ENCODE measurements at places on chromosomes 4 and X. TPM values are rescaled to one million over a fixed set of nuclear protein-coding genes. Genes with fewer than 3 reads are reported as not detected.

GRCh38 chr4:109251396-109251795 is 51.1 kb downstream of the COL25A1 start:
- H3K27ac ChIP-seq: no peak overlapping the region
- H3K36me3 ChIP-seq: no peaks in the 10 kb centered on the region
- no peaks in the 10 kb centered on the region for H3K27me3 ChIP-seq

DNA sequence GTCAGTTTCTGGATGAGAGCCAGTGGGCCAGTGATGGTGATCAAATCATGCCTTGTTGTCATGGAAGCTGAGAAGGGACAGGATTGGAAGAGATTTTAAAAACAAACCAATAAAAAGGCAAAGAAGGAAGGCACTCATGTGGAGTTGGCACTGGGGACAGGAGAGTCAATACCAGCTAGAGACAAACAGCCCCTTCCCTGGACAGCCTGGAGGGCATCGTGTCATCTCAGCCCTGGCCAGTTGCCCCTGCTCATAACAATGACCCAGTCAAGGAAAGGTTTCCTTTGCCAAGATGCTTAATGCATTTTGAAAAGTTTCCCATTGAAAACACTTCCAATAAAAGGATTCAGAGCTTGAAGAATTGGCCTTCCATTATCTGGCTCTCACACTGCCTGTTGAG is 55.5 kb downstream of the SCML1 start:
- H3K27ac ChIP-seq: no peak overlapping the region
- no peaks in the 10 kb centered on the region for H3K4me1 ChIP-seq
- no peak for DNase-seq
- H3K4me3 ChIP-seq: no peak overlapping the region

- H3K4me1 ChIP-seq: no peaks in the 10 kb centered on the region
- no peaks in the 10 kb centered on the region for H3K27me3 ChIP-seq
- no peak overlapping the region for H3K27ac ChIP-seq
- H3K4me3 ChIP-seq: no peak overlapping the region
- DNase-seq: no peak
Measured at GRCh38 chrX:106899276-106899675, 3.9 kb downstream of the RIPPLY1 start.

- no peak for DNase-seq
- no peak overlapping the region for H3K4me3 ChIP-seq
- no peaks in the 10 kb centered on the region for H3K4me1 ChIP-seq
- H3K36me3 ChIP-seq: no peaks in the 10 kb centered on the region
Measured at GRCh38 chr4:1623400-1623799, 60.7 kb downstream of the FAM53A start.

DNA sequence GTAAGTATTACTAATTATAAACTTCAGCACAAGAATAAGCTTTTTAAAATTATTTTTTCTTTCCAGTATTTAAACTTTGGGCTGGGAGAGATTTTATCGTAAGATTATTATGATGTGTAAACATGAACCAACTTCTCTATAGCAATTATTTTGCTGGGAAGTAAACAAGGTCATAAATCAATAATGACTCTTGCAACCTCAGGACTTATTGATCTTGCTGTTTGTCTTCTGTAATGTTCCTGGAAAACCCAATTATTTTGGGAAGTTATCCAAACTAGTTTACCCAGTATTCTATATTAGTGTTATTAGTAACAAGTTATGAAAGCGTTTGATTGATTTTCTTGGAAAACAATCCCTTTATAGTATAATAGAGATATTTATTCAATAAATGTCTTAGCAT is 174.9 kb downstream of the PPP1R2C start:
- H3K4me3 ChIP-seq: no peak overlapping the region
- H3K27ac ChIP-seq: no peak overlapping the region
- no peaks in the 10 kb centered on the region for H3K36me3 ChIP-seq
- H3K27me3 ChIP-seq: no peaks in the 10 kb centered on the region
- no peak for DNase-seq

GRCh38 chr4:5887361-5888221 is 5.3 kb downstream of the CRMP1 start:
- H3K4me1 ChIP-seq: peaks cover 26% of the 10 kb centered on the region
- H3K36me3 ChIP-seq: no peaks in the 10 kb centered on the region
- no peak for DNase-seq
- peaks cover 70% of the 10 kb centered on the region for H3K27me3 ChIP-seq
- peak overlapping the region; percentile 29 for H3K4me3 ChIP-seq
- H3K27ac ChIP-seq: no peak overlapping the region

DNA sequence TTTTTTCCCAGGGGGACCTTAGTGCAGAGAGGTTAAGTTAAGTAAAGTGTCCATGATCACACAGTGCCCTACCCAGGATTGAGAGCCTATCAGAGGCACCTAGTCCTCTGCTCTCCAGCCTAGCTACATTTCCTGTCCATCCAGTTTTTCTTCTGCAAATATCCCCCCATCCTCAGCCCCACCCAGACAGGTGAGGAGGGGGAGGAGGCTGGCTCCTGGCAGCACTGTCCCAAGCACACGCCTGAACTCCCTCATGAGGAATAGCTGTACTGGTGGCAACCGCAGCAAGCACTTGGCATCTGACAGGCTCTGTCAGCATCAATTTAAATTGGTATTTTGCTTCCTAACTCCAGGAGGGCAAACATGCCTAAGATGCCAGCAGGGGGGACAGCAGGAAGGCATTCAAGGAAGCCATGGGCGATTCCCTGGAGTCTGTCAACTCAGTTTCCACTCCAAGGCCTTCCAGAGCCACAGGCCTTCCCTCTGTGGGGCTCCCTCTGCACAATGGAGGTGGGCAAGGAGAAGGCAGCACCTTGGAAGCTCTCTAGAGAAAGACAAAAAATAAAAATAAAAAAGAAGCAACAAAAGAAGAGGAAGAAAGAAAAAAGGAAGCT is 6.4 kb upstream of the FRMPD3 start:
- no peak for DNase-seq
- no peak overlapping the region for H3K4me3 ChIP-seq

- no peaks in the 10 kb centered on the region for H3K27me3 ChIP-seq
- no peak for DNase-seq
- H3K4me3 ChIP-seq: no peak overlapping the region
- no peaks in the 10 kb centered on the region for H3K4me1 ChIP-seq
- H3K27ac ChIP-seq: no peak overlapping the region
Measured at GRCh38 chrX:154607370-154607769, 11.7 kb downstream of the CTAG1B start.

DNA sequence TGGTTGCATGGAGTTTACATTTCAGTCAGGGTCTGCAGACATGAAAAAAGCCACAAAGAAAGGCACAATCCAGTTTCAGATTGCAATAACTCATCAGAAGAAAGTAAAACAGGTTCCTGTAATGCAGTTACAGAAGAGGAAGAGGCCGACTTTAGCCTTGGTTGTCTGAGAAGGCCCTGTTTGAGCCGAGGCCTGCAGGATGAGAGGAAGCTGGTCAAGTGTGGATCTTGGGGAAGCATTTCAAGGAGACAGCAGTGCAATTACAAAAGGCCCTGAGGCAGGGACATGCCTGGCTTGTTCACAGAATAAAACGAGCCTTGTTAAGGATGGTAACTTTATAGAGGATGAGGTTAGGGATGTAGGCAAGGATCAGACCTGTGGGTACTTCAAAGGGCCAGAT is 62.4 kb downstream of the AFF2 start:
- no peak for DNase-seq
- no peak overlapping the region for H3K27ac ChIP-seq
- no peaks in the 10 kb centered on the region for H3K27me3 ChIP-seq

DNA sequence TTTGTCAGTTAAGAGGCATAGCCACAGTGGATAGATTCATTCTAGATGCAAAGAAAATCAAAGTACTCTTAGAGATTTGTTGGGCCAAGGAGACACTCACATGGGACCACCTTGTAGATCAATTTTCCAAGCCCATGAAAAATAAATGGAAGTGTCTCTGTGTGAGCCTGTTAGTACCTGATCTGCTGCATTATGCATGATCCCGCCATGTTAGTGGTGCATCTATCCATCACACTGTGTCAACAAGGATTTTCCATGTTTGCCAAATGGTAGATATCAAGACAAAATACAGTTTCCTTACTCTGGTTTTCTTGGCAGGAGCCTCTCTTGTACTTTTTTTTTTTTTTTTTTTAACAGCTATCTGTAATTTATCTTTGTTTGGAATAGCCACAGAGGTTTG is 112.4 kb downstream of the EGF start:
- H3K36me3 ChIP-seq: no peaks in the 10 kb centered on the region
- H3K27ac ChIP-seq: no peak overlapping the region
- DNase-seq: no peak
- peaks cover 7% of the 10 kb centered on the region for H3K27me3 ChIP-seq
- H3K4me1 ChIP-seq: no peaks in the 10 kb centered on the region
- H3K4me3 ChIP-seq: no peak overlapping the region

DNA sequence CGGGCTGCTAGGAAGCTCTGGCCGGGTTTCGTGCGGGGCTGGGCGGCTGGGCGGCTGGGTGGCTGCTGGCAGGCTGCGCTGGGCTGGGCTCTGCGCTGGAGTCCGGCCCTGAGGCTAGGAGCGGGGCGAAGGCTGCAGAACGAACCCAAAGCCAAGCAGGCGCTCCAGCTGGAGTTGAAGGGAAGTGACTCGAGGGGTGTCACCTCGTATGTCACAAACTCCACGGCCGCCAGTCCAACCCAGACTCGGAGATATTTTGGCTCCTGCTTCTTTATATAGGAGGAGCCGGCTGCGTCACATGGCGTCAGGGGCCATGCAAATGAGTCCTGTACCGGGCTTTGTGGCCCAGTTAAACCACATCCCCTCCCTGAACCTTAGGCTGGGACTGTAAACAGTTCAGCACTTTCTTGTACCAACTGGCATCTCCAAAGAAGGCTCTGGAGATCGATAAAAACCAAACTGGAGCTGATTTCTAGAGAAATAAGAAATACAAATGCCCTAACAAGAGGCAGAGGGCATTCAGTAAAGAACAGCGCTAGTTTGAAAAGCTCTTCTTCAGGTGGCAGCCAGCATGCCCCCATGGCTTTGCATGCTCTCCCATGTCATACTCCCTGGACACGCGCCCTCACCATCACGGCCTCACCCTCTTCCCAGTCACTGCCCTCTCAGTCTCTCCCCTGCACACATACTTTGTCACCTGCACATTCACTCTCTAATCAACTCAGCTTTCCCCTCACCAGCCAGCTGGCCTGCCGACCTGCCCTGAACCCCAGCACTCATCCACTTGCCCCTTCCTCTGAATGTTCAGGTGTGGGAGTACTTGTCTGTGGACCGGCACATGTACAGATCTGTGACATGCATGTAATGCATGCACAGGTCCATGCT is 58.5 kb downstream of the TSC22D3 start:
- peak overlapping the region; percentile 74 for H3K4me3 ChIP-seq
- peaks cover 8% of the 10 kb centered on the region for H3K4me1 ChIP-seq
- peak; percentile 90 for DNase-seq
- H3K27me3 ChIP-seq: no peaks in the 10 kb centered on the region
- H3K36me3 ChIP-seq: no peaks in the 10 kb centered on the region

- no peak for DNase-seq
- H3K27me3 ChIP-seq: no peaks in the 10 kb centered on the region
- peaks cover 4% of the 10 kb centered on the region for H3K4me1 ChIP-seq
- no peaks in the 10 kb centered on the region for H3K36me3 ChIP-seq
- H3K4me3 ChIP-seq: no peak overlapping the region
Measured at GRCh38 chr4:100790836-100791615, 273.2 kb upstream of the EMCN start.

DNA sequence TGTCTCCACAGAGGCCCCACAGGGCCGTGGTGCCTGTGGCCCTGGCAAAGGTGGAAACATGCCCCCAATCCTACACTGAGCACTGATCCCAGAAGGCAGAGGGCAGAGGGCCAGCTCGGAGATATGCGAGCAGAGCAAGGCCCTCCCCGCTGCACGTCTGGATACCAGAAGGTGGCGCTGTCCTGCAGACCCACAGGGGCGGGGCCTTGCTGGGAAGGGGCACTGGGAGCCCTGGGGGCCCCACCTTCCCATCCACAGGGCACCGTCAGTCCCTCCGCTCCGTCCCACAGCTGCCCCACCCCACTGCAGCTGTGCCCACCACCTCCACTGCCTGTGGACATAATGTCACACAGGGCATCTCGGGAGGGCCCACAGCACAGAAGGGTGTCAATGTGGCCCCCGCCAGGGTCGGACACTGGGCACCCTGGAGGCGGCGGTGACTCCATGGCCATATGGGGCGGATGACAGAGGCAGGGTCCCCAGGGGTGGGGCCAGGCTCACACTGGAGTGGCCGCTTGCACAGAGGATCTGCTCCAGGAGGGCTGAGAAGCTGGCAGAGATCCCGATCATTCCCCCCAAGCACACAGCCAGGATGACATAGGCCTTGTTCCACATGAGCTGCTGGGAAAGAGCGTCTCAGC is 4.8 kb downstream of the SLC49A3 start:
- H3K36me3 ChIP-seq: no peaks in the 10 kb centered on the region
- H3K4me3 ChIP-seq: no peak overlapping the region
- no peak overlapping the region for H3K27ac ChIP-seq
- peaks cover 19% of the 10 kb centered on the region for H3K4me1 ChIP-seq
- H3K27me3 ChIP-seq: no peaks in the 10 kb centered on the region
- DNase-seq: peak; percentile 80

DNA sequence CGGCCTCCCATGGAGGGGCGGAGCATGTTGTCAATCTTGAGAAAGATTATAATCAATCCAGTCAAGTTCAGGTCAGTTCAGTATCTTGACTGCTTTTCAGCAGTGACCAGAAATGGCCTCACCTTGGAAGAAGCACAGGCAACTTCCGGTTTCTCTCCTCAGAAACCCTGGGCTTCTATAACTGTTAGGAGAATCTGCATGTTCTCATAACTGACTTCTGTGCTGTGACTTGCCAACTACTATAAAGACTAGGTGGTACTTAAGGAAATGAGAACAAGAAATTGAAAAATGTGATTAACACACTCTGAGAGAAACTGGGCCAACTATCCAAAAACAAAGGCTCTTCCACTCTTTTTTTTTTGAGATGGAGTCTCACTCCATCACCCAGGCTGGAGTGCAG is 35.9 kb upstream of the TLR3 start:
- H3K4me1 ChIP-seq: peaks cover 8% of the 10 kb centered on the region
- H3K27ac ChIP-seq: no peak overlapping the region
- H3K4me3 ChIP-seq: no peak overlapping the region
- no peak for DNase-seq
- peaks cover 3% of the 10 kb centered on the region for H3K27me3 ChIP-seq

- no peak overlapping the region for H3K4me3 ChIP-seq
- no peaks in the 10 kb centered on the region for H3K36me3 ChIP-seq
- H3K27ac ChIP-seq: no peak overlapping the region
- no peaks in the 10 kb centered on the region for H3K27me3 ChIP-seq
- DNase-seq: peak; percentile 44
Measured at GRCh38 chr4:91359041-91360031, 944.4 kb upstream of the GRID2 start.

DNA sequence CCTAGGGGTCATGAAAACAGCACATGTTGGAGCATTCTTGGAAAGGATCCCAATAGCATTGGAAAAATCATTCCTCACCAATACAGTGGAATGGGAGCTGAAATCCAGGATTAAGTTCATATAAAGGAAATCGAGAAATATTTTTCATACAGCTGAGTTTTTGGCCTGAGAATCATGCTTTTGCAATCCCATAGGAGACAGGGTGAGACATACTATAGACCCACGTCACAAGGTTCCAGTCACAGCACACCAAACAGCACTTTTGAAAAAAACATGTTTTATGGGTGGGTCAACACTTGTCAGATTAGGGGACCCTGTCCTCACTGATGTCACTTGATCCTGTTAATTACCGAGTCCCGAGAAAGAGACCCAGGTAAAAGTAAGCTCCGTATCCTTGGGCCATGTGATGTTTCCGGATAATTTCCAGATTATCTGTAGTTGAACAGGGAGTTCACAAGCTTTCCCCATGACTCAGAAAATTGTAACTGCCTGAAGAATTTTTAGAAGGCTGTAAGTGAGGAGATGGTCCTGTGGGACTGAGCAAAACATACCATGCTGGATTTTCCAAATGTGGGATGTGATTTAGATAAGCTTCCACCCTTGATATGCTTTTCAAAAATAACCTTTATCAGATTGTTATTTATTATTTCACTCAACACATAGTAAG is 80.9 kb upstream of the TLR3 start:
- H3K4me1 ChIP-seq: no peaks in the 10 kb centered on the region
- H3K36me3 ChIP-seq: no peaks in the 10 kb centered on the region
- no peaks in the 10 kb centered on the region for H3K27me3 ChIP-seq

Gene IL2
- total RNA-seq: not detected

Gene SEPTIN11
- total RNA-seq: 81.6 TPM

All from transverse colon (tissue), 4 donors.